Right lung (tissue), 10 donors: ENCODE measurements at places on chromosomes 13 and 19. TPM values are rescaled to one million over a fixed set of nuclear protein-coding genes. Genes with fewer than 3 reads are reported as not detected.

DNA sequence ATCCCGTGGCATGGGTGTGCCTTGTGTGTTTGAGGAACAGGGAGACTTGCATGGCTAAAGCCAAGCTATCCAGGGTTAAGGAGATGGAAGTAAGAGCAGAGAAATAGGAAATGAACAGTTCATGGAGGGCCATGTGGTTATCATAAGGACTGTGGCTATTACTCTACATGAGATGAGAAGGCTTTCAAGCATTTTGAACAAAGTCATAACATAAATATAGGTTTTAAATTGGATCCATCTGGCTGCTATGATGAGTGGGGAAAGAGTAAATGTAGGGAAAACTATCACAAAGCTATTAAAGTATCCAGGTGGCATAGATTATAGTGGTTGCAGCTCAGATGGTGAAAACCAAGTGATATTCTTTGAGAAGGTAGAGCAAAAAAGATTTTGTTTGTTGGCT, 184.1 kb downstream of the PCDH17 start:
- DNase-seq = no peak

- DNase-seq = no peak
Measured at GRCh38 chr19:29672933-29673336, 7.7 kb downstream of the PLEKHF1 start.

GRCh38 chr13:85812282-85812681, 13.1 kb upstream of the SLITRK6 start:
- no peak for DNase-seq

- DNase-seq = peak; percentile 64
Measured at GRCh38 chr19:11530432-11530831, 1.5 kb upstream of the ECSIT start.

The POU4F1 gene
- 0.15 TPM for polyA plus RNA-seq

The GMIP gene
- polyA plus RNA-seq = 7.0 TPM

GRCh38 chr19:30883071-30883470, 466.2 kb downstream of the TSHZ3 start:
- no peak for DNase-seq

The ZNF91 gene
- 70.9 TPM for polyA plus RNA-seq

The ZNF331 gene
- polyA plus RNA-seq = 24.1 TPM

DNA sequence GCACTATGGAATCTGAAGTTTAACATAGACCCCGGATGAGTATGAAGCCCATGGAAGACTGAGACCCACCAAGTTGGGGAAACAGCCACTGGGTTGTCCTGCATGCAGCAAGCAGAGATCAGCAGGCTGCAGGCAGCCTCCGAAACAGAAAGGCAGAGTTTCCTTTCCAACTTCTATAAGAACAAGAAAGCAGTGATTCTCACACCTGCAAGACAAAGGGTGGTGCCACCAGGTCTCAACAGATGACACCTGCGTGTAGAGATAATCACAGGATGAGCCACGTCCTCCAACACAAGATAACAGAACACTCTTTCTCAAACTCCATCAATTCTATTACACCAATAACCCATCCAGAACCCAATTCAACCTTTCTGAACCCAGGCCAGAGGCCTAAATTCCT, 457.9 kb downstream of the FOXO1 start:
- no peak for DNase-seq

The RNASEH2A gene
- polyA plus RNA-seq = 29.8 TPM

- DNase-seq = peak; percentile 66
Measured at GRCh38 chr13:94859278-94859691, 146.9 kb upstream of the SOX21 start.

The VSTM2B gene
- not detected for polyA plus RNA-seq

DNA sequence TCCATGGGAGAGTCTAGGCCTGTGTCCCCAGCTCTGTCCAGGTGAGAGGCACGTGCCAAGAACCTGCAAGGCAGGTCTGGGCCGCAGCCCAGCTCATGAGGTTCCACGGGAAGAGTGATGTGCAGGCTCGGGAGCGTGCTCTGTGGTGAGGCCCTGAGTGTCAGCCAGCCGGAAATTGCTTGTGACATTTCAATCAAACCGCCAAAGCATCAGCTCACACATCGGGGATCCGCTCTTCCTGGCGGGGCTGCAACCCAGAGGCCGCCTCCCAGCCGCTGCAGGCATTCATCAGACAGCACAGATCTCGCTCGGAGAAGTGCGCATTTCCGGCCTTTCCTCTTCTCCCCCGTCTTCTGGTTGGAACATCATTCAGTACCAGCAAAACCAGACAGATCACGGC, 109.3 kb downstream of the KDM4B start:
- no peak for DNase-seq

The SERP2 gene
- 10.5 TPM for polyA plus RNA-seq

The ZNF441 gene
- 16.3 TPM for polyA plus RNA-seq

The IL12RB1 gene
- 0.53 TPM for polyA plus RNA-seq

- no peak for DNase-seq
Measured at GRCh38 chr19:12893582-12893981, 2.6 kb downstream of the GCDH start.

DNA sequence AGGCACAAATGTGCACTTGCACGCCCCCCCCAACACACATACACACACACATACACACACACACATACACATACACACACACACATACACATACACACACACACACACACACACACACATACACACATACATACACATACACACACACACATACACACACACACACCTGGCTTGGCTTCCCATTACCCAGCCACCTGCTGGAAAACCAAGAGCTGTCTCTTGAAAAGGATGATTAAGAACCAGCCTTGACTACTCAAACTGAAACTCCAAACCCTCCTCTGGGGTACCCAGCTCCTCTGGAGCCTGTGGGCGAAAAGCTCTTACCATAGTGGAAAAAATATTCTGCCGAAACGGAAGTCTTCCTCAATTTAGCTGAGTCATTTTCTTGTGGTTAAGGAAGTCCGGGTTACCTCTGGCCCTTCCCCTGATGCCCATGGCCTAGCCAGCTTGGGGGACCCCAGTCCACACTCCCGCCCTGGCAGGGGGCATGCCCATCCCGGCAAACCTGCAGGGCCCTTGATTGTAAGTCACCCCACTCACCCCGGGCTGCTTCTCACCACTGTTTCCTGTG, 21.9 kb downstream of the CEBPA start:
- no peak for DNase-seq

The MAMSTR gene
- 5.2 TPM for polyA plus RNA-seq

GRCh38 chr13:50213526-50213925, 198.3 kb downstream of the KCNRG start:
- DNase-seq = no peak

The ZNF99 gene
- 0.63 TPM for polyA plus RNA-seq

- no peak for DNase-seq
Measured at GRCh38 chr19:16890461-16891184, 1.8 kb downstream of the F2RL3 start.

DNA sequence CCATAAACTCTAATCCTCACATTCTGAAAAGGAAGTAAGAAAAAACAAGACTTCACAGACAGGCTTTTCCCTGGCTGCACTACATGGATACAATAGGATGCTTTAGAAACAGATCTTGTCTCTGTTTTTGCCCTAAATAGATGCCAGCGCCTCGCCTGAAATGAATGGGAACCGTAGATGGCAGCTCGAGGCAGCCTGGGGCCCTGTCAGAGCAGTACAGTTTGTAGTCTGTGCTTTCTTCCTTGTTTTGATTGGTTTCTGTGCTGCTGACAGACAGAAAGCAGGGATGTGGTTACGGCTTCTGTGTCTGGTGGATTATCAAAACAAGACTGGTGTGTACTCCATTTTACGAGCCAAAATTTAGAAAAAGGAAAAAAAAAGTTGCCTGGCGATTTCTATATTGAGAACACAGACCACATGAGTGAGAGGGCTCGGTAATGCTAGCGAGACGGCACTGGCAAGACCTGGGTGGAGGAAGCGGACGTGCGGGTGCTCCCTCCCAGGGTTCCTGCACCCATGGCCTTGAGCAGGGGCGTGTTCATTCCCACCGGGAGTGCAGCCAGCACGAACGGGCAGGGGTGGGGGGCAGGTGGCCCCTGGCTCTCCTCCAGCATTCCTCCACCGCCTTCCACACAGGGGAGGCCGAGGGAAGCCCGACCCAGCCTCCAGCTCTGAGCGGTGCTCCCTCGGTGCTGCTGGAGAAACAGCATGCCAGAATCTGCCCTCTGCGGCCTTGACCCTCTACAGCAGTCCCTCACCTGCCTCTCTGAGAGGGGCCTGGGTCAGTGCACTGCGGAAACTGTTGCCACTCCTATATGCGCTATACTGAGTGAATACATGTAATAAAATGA, 37.6 kb upstream of the C1QTNF9 start:
- DNase-seq = peak; percentile 59

The IGFL3 gene
- polyA plus RNA-seq = not detected

The MEF2B gene
- polyA plus RNA-seq = 3.6 TPM

The ZNF442 gene
- 7.1 TPM for polyA plus RNA-seq

The RGL3 gene
- polyA plus RNA-seq = 52.4 TPM

The ARID3A gene
- 19.9 TPM for polyA plus RNA-seq

- DNase-seq = no peak
Measured at GRCh38 chr19:16161840-16162239, 11.5 kb downstream of the CIB3 start.

The ZSCAN4 gene
- polyA plus RNA-seq = 0.17 TPM
